ENCODE measurements at places on chromosomes 3 and 15.

DNA sequence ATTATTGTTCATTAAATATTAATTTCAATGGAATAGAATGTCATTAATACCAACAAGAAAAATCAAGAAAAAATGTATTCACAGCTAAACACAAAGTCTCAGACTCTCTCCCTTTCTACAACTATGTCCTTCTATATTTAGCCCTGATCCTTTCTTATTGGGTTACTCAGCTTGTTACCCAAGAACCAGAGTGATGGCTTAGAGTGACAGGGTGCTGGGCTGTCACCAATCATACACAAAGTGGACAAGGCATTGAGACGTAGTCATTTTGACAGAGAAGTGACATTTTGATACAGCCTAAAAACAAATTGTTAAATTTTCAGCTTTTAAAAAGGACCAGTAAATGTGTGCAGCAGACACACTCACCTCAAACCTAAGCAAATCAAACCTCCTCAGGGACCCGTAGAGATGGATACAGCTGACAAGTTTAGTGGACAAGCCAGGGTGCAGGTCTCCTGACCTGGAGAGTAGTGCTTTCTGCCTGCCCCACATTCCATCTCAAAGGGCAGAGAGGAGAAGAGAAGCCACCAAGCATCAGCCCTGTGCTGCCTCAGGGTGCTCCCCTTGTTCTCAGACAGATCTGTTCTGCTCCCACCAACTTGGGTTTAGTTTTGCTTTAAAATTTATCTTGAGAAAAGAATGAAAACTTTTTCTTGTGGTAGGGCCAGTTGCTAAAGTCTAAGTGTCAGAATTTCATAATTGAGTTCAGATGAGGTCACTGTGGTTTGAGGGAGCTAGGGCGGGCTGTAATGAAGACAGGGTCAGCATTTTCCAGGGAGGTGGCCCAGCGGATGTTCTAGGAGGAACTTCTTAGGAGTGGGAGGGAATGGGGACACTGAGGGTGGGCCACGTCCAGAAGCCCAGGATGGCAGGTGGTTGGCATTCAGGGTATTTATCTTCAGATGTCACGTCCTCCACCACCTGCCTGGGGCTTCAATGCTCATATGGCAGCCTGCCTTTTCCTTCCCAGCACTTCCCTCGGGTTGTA, 136.5 kb upstream of the TBL1XR1 start:
- no peak for DNase-seq

- DNase-seq = no peak
Observed at GRCh38 chr3:69746119-69746518, 6.9 kb downstream of the MITF start.

DNA sequence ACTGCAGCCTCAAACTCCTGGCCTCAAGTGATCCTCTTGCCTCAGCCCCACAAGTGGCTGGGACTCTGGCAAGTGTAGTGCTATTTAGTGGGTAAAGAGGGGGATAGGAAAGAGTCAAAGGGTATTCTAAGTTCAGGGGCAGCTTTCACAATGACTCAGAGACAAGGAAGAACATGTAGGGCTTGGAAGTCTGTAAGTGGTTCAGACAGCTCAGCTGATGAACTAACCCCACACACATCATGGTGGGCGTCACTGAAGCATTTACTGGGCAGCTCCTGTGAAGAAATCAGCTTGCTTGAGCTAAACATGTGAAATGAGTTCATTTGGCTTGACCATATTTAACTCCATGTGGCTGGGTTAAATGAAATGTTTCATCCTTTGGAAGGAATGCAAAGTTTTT, 34.6 kb upstream of the THSD4 start:
- no peak for DNase-seq

DNA sequence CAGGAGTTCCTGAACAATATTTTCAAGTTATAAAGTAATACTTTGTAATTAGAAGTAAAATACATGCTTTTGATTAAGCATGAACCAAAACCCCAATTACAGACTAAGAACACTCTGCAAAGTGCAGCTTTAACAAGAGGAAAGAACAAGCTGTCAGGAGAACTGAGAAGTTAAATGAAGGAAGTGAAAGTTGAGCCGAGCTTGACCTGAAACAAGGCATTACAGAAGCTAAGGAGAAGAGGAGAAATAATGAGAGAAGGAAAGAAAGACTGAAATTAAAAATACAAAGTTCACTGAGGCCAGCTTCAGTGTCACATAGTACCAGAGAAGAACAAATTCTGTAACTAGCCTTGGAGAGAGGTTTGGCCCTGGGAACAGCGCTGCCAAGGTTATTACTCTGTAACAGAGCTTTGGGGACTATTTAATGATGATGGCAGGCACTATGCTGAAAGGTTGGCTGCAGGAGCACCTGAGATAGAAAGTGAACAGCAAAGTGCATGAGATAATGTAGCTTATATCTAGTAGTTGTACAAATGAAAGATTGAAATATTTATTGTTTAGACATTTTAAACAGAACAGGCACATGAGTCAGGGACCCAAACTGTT, 241.9 kb upstream of the PEX5L start:
- no peak for DNase-seq

DNA sequence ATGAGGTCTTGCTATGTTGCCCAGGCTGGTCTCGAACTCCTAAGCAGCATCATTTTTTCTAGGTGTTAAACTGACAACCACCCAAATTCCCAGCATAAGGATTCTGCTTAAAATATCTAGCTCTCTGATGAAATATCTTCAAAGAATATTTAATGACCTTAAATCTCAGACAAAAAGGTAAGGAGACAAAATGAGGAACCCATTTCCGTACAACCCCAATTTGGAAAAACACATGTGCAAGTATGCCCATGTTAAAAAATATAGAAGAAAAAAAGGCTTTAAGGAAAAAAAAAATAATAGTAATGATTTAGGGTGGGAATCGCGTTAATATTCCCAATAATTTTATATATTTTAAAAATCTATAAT, 1.4 kb upstream of the SACM1L start:
- DNase-seq = no peak

GRCh38 chr3:14699643-14700042, 24.7 kb downstream of the C3orf20 start:
- no peak for DNase-seq

DNA sequence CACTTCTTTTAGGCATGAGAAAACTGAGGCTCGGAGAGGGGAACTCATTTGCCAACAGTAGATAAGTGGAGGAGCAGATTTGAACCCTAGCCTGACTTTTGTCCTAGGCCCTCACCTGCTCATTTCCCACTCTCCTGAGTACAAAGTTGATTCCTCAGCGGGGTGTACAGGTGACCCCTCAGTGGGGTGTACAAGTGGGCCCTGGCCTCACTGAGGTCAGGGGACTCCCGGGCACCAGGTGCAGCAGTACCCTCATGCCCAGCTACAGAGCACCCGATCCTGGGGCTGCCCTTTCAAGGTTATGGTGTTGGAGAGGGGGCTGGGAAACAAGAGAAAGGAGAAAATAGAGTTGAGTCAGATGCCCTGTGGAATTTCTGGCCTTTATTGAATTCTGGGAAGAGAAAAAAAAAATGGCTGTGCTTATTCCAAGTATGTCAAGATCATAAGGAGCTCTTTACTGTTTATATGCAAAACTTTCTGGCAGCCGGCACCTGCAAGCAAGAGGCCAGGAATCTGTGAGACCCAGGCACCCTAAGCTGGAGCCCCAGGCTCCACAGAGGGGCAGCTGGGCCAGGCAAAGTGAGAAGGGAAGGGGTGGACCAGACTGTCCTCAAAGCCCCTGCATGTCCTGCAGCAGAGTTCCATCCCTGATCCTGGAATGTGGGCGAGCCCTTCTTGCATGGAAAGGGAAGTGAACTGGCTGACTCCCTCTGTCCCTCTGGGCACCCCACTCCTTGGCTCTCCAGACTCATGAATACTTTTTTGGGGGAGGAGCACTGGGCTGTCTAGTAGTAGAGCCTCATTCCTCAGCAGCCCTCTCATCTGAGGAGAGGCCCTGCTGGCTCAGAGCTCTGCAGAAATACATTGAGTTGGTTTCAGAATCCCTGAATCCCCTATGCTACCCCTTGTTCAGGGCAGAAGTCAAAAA, 43.1 kb downstream of the AMOTL2 start:
- DNase-seq = no peak
